ENCODE measurements at places on chromosomes 4 and X.

DNA sequence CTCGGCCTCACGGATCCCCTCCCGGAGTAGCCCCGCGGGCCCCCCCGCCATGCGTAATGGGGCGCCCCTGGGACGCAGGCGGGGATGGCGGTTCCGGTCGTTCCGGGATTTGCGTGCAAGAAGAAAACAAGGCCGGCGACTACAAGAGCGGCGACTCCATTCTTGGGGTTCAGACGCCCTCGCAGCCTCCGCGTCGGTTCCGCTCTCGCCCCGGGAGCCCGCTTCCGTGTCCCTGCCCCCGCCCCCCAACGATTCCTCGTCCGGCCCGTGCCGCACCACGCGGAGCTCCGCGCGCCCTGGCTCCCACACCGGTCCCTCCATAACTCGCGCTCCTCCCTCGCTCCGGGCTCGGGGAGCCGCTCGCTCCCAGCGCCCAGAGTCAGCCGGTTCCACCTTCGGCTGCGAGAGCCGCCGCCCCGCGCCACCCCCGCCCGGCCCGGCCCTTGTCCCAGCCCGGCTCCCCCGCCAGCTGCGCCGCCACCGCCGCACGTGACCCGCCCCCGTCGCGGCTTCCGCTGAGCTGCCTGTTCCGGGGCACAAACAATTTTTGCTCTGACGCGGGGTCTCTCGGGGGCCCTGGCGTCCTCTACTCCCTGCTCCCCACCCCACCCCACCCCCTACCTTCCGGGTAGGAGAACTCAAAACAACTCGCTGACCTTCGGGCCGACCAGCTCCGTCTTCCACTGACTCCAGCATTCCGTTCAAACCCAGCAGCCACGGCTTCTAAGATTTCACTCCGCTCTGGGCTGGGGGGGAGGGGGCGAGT is 78.8 kb upstream of the BCOR start:
- peak; percentile 55 for DNase-seq

- no peak for DNase-seq
Observed at GRCh38 chr4:44806071-44806470, 79.7 kb upstream of the GNPDA2 start.

- no peak for DNase-seq
Observed at GRCh38 chr4:137370206-137370633, 162.1 kb downstream of the PCDH18 start.

DNA sequence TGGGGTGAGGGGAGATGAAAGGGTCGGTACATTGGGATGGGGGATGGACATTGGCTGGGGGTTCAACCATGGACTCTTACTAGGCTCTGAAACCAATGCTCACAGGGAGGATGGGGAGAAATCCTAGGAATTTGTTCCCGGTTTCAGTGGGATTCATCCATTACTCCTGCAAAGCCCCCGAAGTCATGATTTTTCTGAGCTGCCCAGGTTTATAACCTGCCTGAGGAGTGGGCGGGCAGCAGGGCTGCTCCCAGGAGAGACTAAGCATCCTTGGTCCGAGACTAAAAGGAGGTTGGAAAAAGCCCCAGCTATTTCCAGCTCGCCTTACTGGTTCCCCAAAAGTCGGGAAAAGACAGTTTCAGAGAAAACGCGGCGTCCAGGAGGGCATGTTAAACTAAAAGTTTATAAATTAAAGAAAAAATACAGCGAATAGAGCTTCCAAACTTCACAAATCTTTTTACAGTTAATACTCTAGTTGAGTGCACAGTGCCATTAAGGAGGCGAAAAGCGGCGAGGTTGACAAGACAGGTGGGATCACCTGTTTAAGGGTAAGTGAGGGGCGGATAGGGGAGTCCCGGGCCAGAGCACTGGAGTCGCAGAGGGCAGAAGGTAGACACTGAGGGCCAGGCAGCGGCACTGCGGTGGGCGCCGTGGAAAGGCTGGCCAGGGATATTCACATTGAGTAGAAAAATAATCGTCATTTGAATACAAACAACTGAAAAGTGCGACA is 3.7 kb downstream of the NKX3-2 start:
- no peak for DNase-seq

Measured in stimulated activated CD4-positive, alpha-beta T cell treated with anti-CD3 and anti-CD28 coated beads, Interleukin-1b, Interleukin-23, amount 100 ng/mL, for 4 hours (primary cell).